ENCODE measurements at places on chromosomes 1 and 21. TPM values are rescaled to one million over a fixed set of nuclear protein-coding genes. Genes with fewer than 3 reads are reported as not detected.

NGF gene
- not detected for total RNA-seq

HPCAL4 gene
- 0.21 TPM for total RNA-seq

RAD54L gene
- total RNA-seq = 29.4 TPM

RAP1GAP gene
- 4.6 TPM for total RNA-seq

MPZ gene
- not detected for total RNA-seq

PTCH2 gene
- 0.74 TPM for total RNA-seq

POLR3GL gene
- 14.9 TPM for total RNA-seq

SPAG17 gene
- 0.36 TPM for total RNA-seq

FCRL4 gene
- total RNA-seq = not detected

HORMAD1 gene
- total RNA-seq = not detected

FMO5 gene
- 0.57 TPM for total RNA-seq

CHAF1B gene
- 18.4 TPM for total RNA-seq

ATP1A4 gene
- total RNA-seq = not detected

IGSF9 gene
- 0.51 TPM for total RNA-seq

NFYC gene
- total RNA-seq = 81.9 TPM

ADORA1 gene
- 8.5 TPM for total RNA-seq

C8B gene
- total RNA-seq = not detected

CHRM3 gene
- 0.13 TPM for total RNA-seq

CCDC185 gene
- total RNA-seq = not detected

BARHL2 gene
- not detected for total RNA-seq

GTF2B gene
- 27.0 TPM for total RNA-seq

SPATA45 gene
- total RNA-seq = not detected

LCE2B gene
- not detected for total RNA-seq

PCAT6 gene
- 2.2 TPM for total RNA-seq

RCC2 gene
- 116 TPM for total RNA-seq

LRRC71 gene
- 0.77 TPM for total RNA-seq

STXBP3 gene
- 27.7 TPM for total RNA-seq

SUSD4 gene
- 0.28 TPM for total RNA-seq

TGFB2 gene
- 58.9 TPM for total RNA-seq

ADAMTS5 gene
- 0.05 TPM for total RNA-seq

CDK11A gene
- total RNA-seq = 83.6 TPM

IPO13 gene
- 40.0 TPM for total RNA-seq

OR2AK2 gene
- not detected for total RNA-seq

UBXN10 gene
- total RNA-seq = 0.05 TPM

SPRR2G gene
- total RNA-seq = not detected

RPAP2 gene
- total RNA-seq = 16.3 TPM

TCP10L gene
- 0.57 TPM for total RNA-seq

KLHDC7A gene
- 0.31 TPM for total RNA-seq

RYR2 gene
- total RNA-seq = 0.03 TPM

GUCA2A gene
- not detected for total RNA-seq

AGBL4 gene
- total RNA-seq = not detected

ZNF683 gene
- not detected for total RNA-seq

VWA1 gene
- total RNA-seq = 858 TPM

STIL gene
- 31.6 TPM for total RNA-seq

C1orf53 gene
- 7.2 TPM for total RNA-seq

ELK4 gene
- 54.6 TPM for total RNA-seq

GSTM3 gene
- 93.1 TPM for total RNA-seq

Data from Panc1 (cell line).